ENCODE measurements at places on chromosomes 5 and 9. TPM values are rescaled to one million over a fixed set of nuclear protein-coding genes. Genes with fewer than 3 reads are reported as not detected.
A peak's percentile ranks its signal among the peaks of the same experiment; 100 is the strongest.

DNA sequence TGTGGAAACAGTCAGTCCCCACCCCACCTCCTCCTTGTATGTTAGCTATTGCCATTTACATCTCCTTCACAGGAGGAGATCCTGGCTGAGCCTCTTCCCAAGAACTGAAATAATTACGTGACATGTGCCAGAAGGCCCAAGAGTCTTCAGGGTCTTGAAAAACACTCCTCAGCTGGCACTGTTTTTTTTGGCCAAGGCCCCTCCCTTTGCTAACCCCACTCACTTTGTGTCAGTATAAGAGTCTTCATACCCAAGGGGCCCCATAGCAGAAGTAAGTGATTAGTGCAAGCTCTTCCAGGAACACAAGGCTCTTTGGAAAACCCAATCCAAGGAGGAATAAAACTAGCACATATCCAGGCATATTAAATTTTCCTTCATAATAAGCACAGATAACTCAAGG lies 5.7 kb upstream of the LARP1 start:
- DNase-seq = no peak
- no peaks in the 10 kb centered on the region for H3K4me1 ChIP-seq
- no peak overlapping the region for H3K4me3 ChIP-seq
- no peaks in the 10 kb centered on the region for H3K36me3 ChIP-seq
- no peak overlapping the region for H3K27ac ChIP-seq

DNA sequence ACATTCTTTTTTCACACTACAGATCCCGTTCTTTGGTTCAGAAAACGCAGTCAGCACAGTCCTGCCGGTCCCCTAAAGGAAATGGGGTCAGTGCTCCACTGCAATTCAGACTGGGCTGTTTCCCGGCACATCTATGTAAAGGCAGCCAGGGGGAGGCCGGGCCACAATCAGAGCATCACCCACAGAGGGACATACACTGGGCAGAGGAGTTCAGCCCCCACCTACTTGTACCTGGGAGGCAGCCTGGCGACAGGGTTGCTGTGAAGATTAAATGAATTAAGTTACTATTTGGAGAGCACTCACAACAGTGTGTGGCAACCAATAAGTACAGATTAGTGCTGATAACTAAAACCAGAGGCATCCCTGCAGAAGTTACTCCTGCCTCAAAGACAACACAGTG lies 4.5 kb downstream of the PTPN3 start:
- no peaks in the 10 kb centered on the region for H3K4me1 ChIP-seq
- no peaks in the 10 kb centered on the region for H3K27me3 ChIP-seq
- DNase-seq = no peak
- H3K4me3 ChIP-seq = no peak overlapping the region
- H3K27ac ChIP-seq = no peak overlapping the region
- no peaks in the 10 kb centered on the region for H3K36me3 ChIP-seq

DNA sequence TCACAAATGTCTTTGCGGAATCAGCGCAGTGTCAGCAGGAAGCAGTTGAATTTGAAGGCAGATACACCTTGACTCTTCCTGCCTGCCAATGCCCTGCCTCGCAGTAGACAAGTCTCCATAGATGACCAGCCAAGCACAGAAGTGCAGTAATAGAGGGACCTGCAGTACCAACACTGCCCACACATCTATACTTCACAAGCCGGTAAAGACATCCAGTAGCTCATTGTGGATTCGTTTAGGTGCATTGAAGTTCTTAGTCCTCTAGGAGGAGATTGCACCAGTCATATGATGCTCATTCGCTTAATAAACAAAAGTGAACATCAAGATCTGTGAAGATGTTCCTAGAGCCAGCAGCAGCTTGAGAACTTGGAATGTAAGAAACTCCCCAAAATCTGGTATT lies 7.1 kb upstream of the IFNA2 start:
- no peak overlapping the region for H3K27ac ChIP-seq
- H3K36me3 ChIP-seq = no peaks in the 10 kb centered on the region
- H3K4me3 ChIP-seq = no peak overlapping the region
- H3K4me1 ChIP-seq = no peaks in the 10 kb centered on the region

GRCh38 chr5:107365320-107366109 lies 305.2 kb downstream of the EFNA5 start:
- H3K4me3 ChIP-seq = no peak overlapping the region
- no peaks in the 10 kb centered on the region for H3K4me1 ChIP-seq
- H3K27ac ChIP-seq = no peak overlapping the region
- no peaks in the 10 kb centered on the region for H3K36me3 ChIP-seq
- H3K27me3 ChIP-seq = no peaks in the 10 kb centered on the region
- DNase-seq = no peak

DNA sequence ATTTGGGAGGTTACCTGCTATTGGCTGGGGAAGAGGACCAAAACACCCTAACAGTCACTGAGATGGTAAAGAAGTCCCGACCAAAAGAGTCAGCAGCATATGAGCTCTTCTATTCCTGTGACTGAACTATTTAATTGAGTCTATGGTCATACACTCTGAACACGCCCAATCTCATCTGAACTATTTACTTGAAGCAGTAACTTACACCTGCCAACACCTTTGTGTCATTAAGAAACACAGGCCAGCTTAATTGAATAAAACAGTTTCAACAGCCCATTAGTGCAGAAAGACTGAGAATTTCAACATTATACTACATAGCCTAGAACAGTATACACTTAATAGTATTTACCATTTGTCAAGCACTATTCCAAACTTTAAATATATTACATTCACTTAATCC lies 47.8 kb downstream of the NR6A1 start:
- DNase-seq = no peak
- H3K27me3 ChIP-seq = no peaks in the 10 kb centered on the region
- no peak overlapping the region for H3K27ac ChIP-seq

DNA sequence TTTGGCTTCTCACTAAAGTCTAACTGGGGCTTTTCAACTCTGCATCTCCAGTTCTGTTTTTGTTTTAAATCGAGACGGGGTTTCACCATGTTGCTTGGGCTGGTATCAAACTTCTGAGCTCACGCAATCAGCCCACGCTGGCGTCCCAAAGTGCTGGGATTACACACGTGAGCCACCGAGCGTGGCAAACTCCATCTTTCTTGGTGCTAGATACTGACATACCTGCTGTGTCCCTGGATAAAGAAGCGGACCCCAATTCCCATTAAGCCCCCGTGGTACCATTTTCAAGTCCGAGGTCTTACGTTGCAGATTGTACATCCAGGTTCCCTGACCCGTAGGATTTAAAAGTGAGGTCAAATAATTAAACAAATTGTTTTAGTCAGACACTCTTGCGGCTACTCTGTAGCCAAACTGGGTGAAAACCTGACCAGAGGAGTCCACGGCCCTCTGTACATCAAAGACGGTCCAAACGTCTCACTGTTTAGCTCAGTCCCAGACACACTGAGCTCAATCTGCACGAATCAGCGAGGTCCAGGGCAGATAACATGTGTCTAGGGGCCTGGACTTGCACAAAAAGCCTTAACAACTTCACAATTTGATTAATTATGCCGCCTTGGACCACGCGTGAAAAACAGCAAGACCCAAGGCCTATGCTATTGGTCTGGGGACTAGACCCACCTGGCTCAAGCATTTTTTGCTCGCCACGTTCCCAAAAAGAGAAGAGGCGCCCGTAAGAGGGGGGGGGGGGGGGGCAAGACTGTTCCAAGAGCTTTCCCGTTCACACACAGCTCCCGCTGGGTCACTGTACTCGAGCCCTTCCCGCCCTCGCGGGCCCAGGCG lies 727 bp upstream of the DNAJA1 start:
- H3K4me3 ChIP-seq = peak overlapping the region; percentile 94
- no peaks in the 10 kb centered on the region for H3K36me3 ChIP-seq
- no peak for DNase-seq

SPINK13 gene
- not detected for total RNA-seq

DNA sequence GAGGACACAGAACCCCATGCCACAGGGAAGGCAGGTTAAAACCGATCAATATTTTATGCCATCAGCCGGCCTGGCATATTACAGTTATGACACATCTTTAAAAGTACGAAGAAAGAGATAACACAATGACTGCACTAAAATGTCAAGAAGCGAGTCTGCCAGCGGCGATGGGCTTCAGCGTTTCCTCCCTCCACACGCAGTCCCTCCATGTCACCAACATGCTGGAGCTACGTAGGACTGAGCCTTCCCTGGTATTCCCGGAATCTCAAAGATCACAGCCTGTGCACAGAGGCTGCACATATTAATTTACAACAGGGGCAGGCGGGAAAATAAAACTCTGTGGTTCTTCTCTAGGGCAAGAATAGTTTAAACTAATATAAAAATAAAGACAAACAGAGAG lies 257.7 kb downstream of the IRX1 start:
- H3K27ac ChIP-seq = no peak overlapping the region
- H3K27me3 ChIP-seq = no peaks in the 10 kb centered on the region
- H3K36me3 ChIP-seq = no peaks in the 10 kb centered on the region
- no peak for DNase-seq

SCGB3A2 gene
- total RNA-seq = not detected

GRCh38 chr5:149156435-149157083 lies 15.3 kb downstream of the ABLIM3 start:
- no peaks in the 10 kb centered on the region for H3K36me3 ChIP-seq
- no peaks in the 10 kb centered on the region for H3K27me3 ChIP-seq
- no peak overlapping the region for H3K27ac ChIP-seq
- no peak overlapping the region for H3K4me3 ChIP-seq
- DNase-seq = no peak
- no peaks in the 10 kb centered on the region for H3K4me1 ChIP-seq

GRCh38 chr5:19978476-19978875 lies 9.5 kb downstream of the CDH18 start:
- H3K4me1 ChIP-seq = no peaks in the 10 kb centered on the region
- no peaks in the 10 kb centered on the region for H3K27me3 ChIP-seq
- H3K4me3 ChIP-seq = no peak overlapping the region
- H3K27ac ChIP-seq = no peak overlapping the region
- no peak for DNase-seq

DNA sequence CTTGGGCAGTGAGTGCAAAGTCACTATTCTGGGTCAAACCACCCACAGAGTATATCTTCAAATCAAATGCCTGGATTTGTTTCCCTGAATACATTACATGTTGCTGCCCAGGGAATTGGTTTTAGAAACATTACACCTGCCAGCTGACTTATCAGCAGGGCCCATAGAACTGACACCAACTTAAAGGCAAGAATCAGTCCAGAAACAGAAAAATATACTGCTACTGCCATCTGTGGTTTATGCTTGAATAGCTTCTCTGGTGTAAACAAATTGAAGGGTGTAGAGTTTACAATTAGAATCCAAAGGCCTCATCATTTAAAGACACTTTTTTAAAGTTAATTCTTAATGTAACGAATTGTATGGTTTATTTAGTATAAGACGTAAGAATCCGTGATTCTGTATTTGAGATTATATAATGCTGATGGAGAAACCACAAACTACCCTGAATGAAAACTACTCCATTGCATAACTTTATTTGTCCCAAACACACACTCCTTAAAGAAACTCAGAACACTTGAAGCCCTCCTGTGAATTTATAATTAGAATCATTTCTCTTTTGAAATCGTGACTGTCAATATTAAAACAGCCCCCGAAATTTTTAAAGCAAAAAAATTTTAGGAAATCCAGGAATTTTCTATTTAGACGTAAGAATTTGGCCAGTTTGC lies 6.2 kb downstream of the NR6A1 start:
- no peak overlapping the region for H3K4me3 ChIP-seq
- no peaks in the 10 kb centered on the region for H3K4me1 ChIP-seq

DNA sequence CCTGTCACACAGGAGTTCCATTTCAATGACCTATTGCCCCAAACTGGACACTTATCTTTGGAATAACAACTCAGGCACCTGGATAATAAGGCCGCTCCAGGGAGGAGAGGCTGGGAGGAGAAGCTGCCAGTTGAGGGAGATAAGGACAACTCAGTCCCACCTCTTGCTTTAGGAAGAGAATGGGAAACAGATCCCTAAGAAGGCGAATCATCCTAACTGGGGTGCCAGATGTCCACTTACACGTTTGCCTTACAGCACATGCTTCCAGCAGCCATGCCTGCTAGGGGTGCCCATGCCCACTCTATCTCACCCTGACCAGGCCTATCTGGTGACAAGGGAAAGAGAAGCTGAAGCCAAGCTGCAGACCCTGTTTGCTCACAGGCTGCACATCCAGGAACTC lies 6.5 kb downstream of the HK3 start:
- DNase-seq = no peak
- no peak overlapping the region for H3K27ac ChIP-seq
- H3K27me3 ChIP-seq = no peaks in the 10 kb centered on the region
- H3K4me1 ChIP-seq = no peaks in the 10 kb centered on the region
- no peak overlapping the region for H3K4me3 ChIP-seq
- H3K36me3 ChIP-seq = no peaks in the 10 kb centered on the region

GRCh38 chr5:17340819-17341218 lies 123.4 kb downstream of the BASP1 start:
- no peaks in the 10 kb centered on the region for H3K27me3 ChIP-seq
- H3K36me3 ChIP-seq = no peaks in the 10 kb centered on the region
- no peak overlapping the region for H3K4me3 ChIP-seq
- H3K4me1 ChIP-seq = no peaks in the 10 kb centered on the region
- no peak for DNase-seq

GRCh38 chr9:88085476-88085875 lies 52.8 kb downstream of the SPATA31C2 start:
- no peak overlapping the region for H3K4me3 ChIP-seq
- no peak overlapping the region for H3K27ac ChIP-seq
- H3K36me3 ChIP-seq = no peaks in the 10 kb centered on the region
- H3K27me3 ChIP-seq = no peaks in the 10 kb centered on the region
- no peaks in the 10 kb centered on the region for H3K4me1 ChIP-seq
- no peak for DNase-seq

- H3K27me3 ChIP-seq = no peaks in the 10 kb centered on the region
- peak overlapping the region; percentile 27 for H3K27ac ChIP-seq
- no peaks in the 10 kb centered on the region for H3K36me3 ChIP-seq
- no peak overlapping the region for H3K4me3 ChIP-seq
- no peak for DNase-seq
Measured at GRCh38 chr5:141940695-141941271, 17.1 kb downstream of the DELE1 start.

GRCh38 chr5:78763659-78764189 lies 115.2 kb upstream of the LHFPL2 start:
- H3K36me3 ChIP-seq = no peaks in the 10 kb centered on the region
- H3K4me3 ChIP-seq = no peak overlapping the region
- no peak for DNase-seq
- H3K4me1 ChIP-seq = no peaks in the 10 kb centered on the region
- no peak overlapping the region for H3K27ac ChIP-seq
- no peaks in the 10 kb centered on the region for H3K27me3 ChIP-seq

DNA sequence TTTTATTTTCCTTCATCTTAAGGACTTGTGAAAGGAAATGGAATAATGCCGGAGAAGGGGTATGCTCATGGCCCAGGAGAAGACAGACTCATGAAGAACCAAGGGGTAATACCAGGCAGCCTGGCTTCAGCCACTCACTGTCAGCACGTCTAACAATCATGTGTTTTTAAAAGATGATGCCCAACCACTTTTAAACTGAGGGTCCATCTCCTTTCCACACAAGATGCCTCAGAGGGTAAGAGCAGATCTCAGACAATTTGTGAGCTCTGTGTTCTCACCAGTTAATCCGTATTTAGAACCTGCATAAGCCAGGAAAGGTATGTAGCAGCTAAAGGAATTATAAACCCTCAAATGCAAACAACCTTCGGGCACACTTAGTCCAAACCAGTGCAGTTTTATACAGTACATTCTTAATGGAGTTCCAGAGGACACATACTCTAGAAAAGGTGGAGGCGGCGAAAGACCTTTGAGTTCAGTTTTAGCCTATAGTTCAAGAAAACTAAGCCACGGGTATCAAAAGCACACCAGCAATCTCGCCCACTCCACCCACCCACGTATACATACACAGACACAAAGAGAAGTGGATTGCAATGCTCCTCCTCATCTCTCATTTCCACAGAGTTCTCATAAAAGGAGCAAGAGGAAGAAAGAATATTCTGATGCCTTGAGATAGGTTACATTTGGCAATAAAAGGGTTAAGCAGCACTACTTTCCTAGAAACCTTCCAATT lies 2.6 kb downstream of the DIAPH1 start:
- H3K36me3 ChIP-seq = no peaks in the 10 kb centered on the region
- H3K27ac ChIP-seq = peak overlapping the region; percentile 87
- DNase-seq = no peak
- H3K4me1 ChIP-seq = no peaks in the 10 kb centered on the region

SPATA31D4 gene
- not detected for total RNA-seq

TRIP13 gene
- total RNA-seq = 10.5 TPM

Measured in uterus (tissue), 4 donors.